Activated CD8-positive, alpha-beta memory T cell treated with anti-CD3 and anti-CD28 coated beads for 24 hours (primary cell): ENCODE measurements at places on chromosomes 16 and 17.

- DNase-seq: no peak
Measured at GRCh38 chr16:56115817-56116576, 75.3 kb upstream of the GNAO1 start.

DNA sequence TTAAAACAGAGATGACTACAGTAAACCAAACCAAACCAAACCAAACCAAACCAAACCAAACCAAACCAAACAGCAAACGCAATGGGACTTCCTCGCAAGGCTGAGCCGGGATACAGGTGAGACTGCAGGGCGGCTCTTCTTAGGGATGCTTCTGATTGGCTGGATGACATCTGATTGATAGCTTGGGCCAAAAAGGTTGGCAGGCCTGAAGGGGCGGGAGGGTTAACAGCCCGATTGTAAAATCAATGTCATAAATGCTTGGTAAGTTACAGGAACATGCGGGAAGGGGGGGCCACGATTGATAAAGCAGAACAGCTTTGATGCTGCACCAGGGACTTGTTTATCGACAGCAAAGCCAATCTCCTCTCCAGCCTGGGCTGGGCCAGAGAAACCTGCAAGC is 86.1 kb downstream of the ZFHX3 start:
- DNase-seq: no peak

- peak; percentile 56 for DNase-seq
Measured at GRCh38 chr16:27431773-27432532, 30.0 kb downstream of the IL21R start.

DNA sequence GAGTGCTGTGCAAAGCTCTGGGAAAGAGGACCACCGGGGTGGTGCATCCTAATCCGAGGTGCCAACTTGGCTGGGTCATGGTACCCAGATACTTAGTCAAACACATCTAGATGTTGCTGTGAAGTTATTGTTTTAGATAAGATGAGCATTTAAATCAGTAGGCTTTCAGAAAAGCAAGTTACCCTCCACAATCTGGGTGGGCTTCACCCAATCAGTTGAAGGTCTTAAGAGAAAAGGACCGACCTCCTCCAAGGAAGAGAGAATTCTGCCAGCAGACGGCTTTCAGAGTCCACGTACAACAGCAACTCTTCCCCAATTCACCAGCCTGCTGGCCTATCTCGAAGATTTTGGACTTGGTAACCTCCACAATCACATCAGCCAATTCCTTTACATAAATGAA is 338.1 kb downstream of the C16orf95 start:
- no peak for DNase-seq

- DNase-seq: no peak
Measured at GRCh38 chr17:59121901-59122480, 15.3 kb upstream of the TRIM37 start.

DNA sequence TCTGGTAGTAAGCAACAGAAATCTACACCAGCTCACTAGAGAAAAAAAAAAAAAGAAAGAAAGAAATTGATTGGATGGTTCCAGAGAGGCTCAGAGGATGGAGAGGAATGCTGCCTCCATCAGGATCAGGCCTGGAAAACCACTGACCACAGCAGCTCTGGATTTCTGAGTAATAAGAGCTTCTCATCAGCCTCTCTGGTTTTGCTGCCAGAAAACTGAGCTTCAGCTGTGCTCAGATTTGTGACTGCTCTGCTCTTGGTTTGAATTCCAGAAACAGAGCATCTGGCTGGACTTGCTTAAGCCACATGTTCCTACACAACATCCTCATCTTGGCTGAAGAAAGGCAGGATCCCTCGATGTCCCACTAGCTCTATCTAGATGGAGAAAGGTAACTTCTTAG is 25.9 kb downstream of the IRX6 start:
- DNase-seq: no peak

GRCh38 chr16:89722392-89723278 is 1.3 kb downstream of the ZNF276 start:
- peak; percentile 84 for DNase-seq

GRCh38 chr16:72657791-72658190 is 390.1 kb downstream of the ZFHX3 start:
- DNase-seq: no peak

GRCh38 chr16:83917152-83918120 is 18.5 kb downstream of the MLYCD start:
- DNase-seq: no peak

GRCh38 chr16:77782694-77783093 is 5.7 kb upstream of the VAT1L start:
- DNase-seq: no peak

- DNase-seq: no peak
Measured at GRCh38 chr17:21286066-21286770, 1.7 kb downstream of the MAP2K3 start.

DNA sequence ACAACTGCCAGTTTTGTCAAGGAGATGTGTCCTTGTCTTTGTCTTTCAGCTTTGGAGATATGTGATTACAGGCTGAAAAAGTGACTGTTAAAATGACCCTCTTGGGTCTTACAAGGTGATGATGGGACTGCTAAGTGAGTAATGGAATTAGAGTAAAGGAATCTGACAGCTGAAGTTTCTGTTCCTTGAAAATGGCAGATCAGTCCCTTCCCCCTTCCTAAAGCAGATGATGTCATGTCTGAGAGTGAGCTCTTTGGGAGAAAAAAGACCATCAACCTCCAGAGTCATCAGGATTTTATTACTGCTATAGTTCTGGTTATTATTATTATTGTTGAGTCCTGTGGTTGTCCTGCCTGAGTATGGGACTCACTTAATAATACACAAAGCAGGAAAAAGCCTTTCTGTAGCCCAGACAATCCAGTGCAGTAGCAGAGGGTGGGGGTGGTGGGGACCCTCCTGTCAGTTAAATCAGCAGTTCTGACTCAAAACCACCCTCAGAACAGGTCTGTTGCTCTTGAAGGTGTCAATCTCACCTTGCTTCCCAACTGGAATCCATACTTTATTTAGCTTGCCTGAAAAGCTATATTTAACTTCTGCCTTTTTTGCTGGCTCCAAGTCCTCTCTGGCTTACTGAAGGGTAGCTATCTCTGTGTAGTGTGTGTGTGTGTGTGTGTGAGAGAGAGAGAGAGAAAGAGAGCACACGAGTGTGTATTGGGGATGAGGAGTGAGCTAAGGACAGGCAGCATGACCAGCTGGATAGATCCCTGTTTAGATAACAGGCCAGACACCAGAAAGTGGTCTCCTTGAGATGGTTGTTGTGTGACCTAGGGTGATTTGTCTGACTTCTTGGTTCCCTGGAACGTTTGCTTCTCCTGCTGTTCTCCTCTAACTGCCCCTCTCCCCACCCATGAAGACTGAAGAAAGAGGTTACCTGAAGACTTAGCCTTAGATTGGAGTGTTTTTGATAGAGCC is 4.9 kb downstream of the HROB start:
- no peak for DNase-seq

DNA sequence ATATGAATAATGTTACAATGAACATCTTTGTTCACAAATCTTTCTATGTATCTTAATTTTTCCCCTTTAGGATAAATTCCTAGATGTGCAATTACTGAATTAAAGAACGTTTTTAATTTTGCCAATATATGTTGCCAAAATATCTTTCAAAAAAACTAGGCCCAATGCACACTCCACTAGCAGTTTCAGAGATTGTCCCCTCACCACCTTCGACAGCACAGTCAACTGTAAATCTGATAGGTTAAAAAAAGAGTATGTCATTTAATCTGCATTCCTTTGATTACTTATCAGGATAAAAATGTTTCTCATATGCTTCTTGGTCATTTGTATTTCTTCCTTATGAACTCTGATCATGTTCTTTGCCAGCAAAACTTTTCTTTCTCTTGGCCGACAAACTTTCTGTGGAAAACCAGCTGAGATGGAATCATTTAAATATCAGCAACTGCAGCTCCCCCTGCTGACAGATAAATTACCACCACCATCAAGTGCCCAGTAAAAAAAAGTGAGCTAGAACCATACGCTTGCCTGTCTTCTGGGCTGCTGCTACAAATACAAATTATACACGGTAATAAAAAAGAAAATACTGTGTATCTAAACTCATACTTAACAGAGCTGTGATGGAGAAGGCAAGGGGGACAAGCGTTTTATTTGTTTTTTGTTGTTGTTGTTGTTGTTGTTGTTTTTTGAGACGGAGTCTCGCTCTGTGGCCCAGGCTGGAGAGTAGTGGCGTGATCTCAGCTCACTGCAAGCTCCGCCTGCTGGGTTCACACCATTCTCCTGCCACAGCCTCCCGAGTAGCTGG is 19.6 kb upstream of the KANSL1 start:
- DNase-seq: no peak

GRCh38 chr17:35286120-35286781 is 43.4 kb downstream of the SLFN5 start:
- no peak for DNase-seq

- no peak for DNase-seq
Measured at GRCh38 chr17:55241097-55241496, 23.7 kb upstream of the HLF start.
